ENCODE measurements at places on chromosomes 12 and 14.

DNA sequence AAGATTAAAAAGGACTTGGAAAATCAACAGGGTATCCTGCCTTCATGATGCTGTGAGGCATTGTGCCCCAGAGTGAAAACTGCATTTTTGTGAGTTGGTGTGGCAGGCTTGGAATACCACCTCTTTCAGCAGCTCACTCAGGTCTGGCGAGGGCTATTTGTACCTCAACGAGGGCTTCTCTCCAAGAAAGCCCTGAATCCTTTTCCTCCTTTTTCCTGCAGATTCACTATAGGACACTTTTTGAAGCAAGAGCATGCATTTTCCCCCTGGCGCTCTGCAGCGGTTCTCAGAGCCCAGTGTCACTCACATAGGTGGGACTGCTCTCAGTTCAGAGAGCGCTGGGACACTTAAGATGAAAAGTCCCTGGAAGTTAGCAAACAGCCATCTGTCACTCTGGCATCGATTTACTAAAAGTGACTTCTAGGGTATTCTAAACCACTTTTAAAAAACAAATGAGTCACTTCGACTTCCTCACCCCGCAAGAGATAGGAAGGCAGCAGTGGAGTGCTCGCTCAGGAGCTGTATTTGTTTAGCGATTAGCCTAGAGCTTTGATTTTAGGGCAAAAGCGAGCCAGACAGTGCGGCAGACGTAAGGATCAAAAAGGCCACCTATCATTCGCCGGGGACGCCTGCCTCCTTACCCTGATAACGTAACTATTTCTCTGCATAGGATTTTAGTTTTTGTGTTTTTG is 782 bp upstream of the LGR5 start:
- DNase-seq, result no peak

DNA sequence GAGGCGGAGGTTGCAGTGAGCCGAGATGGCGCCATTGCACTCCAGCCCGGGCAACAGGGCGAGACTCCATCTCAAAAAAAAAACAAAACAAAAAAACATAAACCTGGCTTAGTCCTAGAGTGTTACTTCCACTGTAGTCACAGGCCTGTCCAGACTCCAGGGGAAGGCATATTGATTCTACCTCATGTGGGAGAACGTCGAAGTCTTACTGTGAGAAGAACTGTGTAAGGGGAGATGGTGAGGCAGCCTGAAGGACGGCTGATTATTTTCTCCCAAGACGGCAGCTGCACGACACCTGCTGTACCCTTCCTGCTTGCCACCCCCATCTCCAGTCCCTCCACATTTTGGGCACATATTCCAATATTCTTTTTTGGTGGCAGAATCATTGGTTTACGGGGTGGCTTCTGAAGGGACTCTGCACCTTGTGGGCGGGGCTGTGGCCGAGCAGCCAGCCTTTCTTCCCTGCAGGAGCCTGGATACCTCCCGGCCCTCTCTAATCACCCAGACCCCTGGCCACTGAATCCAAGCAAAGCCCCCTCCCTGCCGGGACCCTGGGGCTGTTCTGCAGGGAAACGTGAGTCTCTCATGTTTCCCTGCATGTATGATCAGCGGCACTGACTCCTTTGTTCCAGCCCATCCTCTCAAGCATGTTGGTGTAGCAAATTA is 12.2 kb upstream of the KLC1 start:
- no peak for DNase-seq

GRCh38 chr14:99574099-99574880 is 29.7 kb downstream of the CCDC85C start:
- no peak for DNase-seq

- no peak for DNase-seq
Observed at GRCh38 chr12:84874125-84874824, 38.3 kb downstream of the SLC6A15 start.

DNA sequence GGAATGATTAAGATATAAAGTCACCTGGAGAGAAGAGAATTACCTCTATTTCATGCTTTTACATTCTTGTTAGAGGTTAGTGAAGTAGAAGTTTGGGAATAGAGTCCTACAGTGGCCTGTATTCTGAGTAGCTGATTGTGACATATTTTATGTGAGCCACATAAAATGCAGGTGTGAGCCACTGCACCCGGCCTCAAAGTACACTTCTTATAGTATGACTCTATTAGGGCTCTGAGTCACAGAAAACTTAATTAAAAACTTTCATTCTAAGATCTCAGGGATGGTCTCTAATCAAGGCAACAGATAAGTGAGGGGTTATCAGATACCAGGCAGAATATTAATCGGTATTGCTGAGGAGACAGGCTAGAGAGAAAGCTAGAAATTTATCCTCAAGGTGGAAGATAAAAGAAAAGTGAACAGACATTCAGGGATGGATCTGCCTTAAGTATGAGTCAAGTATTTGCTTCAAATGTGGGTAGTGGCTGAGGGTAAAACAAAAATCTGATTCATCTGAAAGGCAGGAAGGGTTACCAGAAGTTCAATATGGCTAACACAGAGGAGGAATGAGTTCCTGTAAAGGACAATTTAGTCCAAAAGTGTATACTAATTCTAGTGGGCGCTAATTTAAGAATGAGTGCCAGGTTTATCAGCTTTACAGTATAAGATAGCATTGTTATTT is 5.5 kb upstream of the G2E3 start:
- DNase-seq, result no peak

GRCh38 chr12:50740307-50740706 is 23.6 kb upstream of the ATF1 start:
- DNase-seq, result no peak

- DNase-seq, result no peak
Observed at GRCh38 chr12:47901063-47901717, 3.6 kb downstream of the VDR start.

- DNase-seq, result no peak
Observed at GRCh38 chr12:8052679-8053078, 13.5 kb downstream of the C3AR1 start.

Measured in stimulated activated CD8-positive, alpha-beta memory T cell treated with anti-CD3 and anti-CD28 coated beads, Interleukin-15, amount 100 ng/mL, for 24 hours (primary cell).